NCI-H187 treated with DMSO at 0.1 percent for 48 hours (cell line): ENCODE measurements at places on chromosomes 7 and 10.

- DNase-seq: no peak
These were observed 156.4 kb downstream of the AOAH start for GRCh38 chr7:36567699-36568451.

DNA sequence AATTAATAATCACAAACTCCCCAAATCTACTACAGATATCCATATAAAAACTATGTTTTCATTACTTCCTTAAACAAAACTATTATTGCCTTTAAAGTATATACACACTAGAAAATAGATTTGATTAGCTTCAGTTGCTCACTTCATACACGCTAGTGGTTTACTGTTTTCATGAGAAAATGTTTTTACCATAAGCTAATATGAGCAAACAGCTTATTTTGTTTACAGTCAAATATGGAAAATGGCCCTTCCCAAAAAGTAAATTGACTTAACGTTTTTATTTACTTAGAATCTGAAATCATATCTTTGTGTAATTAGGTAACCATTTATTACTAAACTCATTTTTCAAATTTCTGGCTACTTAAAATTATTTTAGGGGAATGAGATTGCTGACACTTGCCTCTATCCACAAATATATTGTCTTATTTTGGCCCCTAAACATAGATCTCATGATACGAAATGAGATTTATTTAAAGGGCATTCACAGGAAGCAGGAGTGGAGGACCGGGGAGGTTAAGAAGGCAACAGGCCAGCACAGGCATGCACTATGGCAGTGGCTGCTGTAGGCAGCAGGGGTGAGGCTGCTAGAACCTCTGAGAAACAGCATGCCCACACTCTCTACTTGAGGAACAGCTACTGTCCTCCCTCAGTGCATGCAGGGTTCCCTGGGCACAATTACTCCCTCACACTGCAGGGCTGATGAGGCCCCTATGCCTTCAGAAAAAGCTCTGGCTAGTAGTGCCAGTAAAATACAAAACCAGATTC lies 29.6 kb upstream of the SOSTDC1 start:
- no peak for DNase-seq

DNA sequence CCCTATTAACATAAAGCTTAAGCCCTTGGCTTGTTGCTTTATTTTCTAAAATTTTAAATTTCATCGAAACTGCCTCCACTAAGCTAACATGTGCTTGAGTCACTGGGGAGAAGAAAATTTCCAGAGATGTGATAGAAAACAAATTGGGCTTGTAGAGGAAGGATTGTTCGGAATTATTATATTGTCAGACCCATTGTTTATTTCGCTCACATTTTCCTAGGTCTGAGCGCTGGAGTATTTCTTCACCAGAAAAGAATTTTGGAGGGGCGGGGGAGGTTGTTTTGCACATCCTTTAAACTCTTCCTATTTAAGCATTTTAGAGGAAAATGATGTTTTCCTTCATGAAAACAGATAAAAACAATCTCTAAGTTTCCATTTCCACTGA lies 29.1 kb downstream of the CELF2 start:
- no peak for DNase-seq

DNA sequence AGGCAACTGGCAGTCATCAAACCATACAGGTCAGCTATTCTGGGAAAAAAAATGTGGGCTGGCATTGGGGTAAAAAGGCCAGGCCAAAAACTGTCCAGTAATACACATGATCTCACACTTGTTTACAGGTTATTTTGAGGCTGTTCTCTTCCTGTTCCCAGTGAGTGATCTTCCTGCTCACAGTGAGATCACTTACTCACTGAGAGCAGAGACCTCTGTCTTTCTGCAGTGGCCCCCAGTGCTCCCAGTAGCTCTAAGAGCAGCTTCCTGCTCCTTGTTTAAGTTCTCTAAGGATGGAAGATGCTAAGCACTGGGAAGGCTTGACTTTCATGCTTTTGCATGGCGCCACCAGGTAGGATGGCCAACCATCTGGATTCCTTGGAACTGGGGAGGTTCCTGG lies 93.5 kb upstream of the KIAA1217 start:
- no peak for DNase-seq

- DNase-seq: no peak
These were observed 66.1 kb upstream of the AFAP1L2 start for GRCh38 chr10:114470361-114470760.

DNA sequence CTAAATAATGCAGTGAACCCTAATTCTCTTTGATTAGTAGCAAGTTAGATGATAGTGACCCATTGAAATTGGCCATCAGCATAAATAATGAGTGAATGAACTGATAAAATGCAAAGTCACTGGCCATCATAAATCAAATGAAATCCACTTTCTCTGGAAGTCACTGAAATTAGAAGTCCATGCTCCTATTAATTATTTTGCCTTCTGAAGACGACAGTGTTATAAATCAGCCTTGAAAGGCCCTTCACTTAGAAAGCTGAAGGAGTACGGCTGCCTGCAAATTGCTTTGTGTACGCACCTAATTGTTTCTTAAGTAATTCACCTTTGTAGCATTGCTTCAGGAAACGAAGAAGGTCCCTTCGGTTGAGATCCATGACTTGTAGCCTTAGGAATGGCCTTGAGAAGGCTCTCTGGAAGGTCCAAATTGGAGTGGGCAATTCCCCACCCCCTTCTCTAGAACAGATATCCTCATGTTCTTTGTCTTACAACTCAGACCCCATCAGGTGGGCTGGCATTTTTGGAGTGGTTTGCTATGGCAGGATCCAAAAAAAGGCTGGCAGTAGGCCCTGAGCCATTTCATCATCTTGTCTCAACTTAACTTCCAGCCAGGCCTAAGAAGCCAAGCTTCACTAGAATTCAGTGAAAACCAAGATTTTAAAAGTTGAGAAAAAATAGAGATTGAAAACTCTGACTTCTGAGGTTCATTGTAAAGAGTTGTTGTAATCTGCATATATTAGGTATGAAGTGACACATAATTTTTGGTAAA lies 420.3 kb downstream of the LRMDA start:
- no peak for DNase-seq

- DNase-seq: no peak
These were observed 77.0 kb downstream of the POU6F2 start for GRCh38 chr7:39054731-39055130.

DNA sequence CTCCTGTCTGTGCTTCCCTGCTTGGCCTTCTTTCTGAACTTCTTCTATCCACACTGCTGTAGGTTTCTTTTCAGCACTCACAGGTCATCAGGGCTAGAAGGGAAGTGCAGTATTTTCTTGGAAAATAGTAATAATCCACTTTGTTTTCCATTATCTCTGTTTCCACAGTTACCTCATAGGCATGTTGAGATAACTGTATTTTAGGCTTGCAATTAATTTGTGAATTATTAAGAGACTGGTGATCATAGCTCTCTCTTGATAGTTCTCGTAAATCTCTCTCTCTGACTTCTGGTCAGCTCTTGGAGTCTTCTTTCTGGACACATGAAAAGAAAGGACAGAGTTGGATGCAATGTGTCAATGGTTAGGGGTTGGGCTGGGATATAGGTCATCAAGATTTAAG lies 243.6 kb upstream of the IGFBP3 start:
- no peak for DNase-seq

- DNase-seq: no peak
These were observed 22.9 kb upstream of the TCF7L2 start for GRCh38 chr10:112926906-112927688.

GRCh38 chr7:120775755-120776154 lies 82.2 kb downstream of the TSPAN12 start:
- no peak for DNase-seq

GRCh38 chr7:14069961-14070360 lies 80.5 kb upstream of the ETV1 start:
- no peak for DNase-seq

- no peak for DNase-seq
These were observed 52.8 kb downstream of the EGFR start for GRCh38 chr7:55071411-55072175.

DNA sequence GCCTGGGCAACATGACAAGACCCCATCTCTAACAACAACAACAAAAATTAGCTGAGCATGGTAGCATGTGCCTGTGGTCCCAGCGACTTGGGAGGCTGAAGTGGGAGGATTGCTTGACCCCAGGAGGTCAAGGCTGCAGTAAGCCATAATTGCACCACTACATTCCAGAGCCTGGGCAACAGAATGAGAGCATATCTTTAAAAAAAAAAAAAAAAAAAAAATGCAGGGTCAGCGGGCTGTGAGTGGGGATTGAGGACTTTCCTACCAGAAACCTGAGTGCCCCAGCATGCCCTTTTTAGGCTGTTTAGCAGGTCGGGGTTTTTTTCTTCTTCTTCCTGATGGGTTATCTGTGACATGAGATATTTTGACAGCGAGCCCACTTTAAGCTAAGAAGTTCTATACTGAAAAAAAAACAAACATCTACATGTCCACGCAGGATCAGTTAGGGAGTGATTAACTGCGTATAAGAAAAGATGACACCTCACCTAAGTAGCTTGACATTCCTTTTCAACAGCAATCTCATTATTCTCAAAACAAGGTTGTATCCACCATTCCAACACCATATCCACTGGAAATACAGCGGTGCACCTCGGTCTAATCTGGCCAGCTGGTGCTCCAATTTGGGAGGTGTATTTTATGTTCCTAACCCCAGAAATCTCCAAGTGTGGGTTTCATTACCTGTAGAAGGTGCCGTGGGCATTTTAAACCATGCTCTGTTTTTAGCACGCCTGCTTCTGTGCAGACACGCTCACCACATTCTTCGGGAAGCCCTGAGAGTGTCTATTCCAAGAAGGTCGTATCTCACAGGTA lies 13.8 kb upstream of the RFC2 start:
- no peak for DNase-seq

GRCh38 chr7:12157517-12157916 lies 53.6 kb upstream of the TMEM106B start:
- no peak for DNase-seq

DNA sequence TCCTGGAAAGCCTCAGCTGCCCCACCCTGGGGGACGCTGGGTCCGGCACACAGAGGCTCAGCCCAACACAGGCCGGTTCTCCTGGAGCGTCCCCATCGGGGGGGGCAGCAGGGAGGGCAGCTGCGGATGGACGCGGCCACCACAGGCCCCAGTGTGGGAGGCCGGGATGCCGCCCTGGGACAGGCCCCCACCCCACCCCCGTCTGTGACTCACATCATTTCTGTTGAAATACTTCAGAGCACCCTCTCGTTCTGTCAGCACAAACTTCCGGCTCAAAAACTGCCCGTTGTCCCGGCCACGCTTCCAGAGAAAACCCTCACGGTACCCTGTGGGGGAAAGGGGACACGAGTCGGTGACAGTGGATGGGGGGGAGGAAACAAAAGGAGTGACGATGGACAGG lies 28.5 kb downstream of the GET4 start:
- no peak for DNase-seq

GRCh38 chr7:1717903-1718676 lies 48.0 kb downstream of the ELFN1 start:
- no peak for DNase-seq

GRCh38 chr10:49760789-49761188 lies 1.3 kb downstream of the OGDHL start:
- no peak for DNase-seq

GRCh38 chr10:6065835-6066234 lies 3.7 kb upstream of the IL2RA start:
- no peak for DNase-seq

GRCh38 chr7:104142147-104142546 lies 65.7 kb downstream of the ORC5 start:
- DNase-seq: no peak

- no peak for DNase-seq
These were observed 115.0 kb downstream of the TMEM26 start for GRCh38 chr10:61338146-61338545.

- DNase-seq: no peak
These were observed 27.1 kb downstream of the TNRC18 start for GRCh38 chr7:5396542-5396941.

- DNase-seq: no peak
These were observed 19.0 kb downstream of the GPER1 start for GRCh38 chr7:1106793-1107421.

- no peak for DNase-seq
These were observed 13.0 kb upstream of the PCBD1 start for GRCh38 chr10:70901276-70901878.

GRCh38 chr10:116873134-116873533 lies 23.8 kb downstream of the ENO4 start:
- DNase-seq: no peak

DNA sequence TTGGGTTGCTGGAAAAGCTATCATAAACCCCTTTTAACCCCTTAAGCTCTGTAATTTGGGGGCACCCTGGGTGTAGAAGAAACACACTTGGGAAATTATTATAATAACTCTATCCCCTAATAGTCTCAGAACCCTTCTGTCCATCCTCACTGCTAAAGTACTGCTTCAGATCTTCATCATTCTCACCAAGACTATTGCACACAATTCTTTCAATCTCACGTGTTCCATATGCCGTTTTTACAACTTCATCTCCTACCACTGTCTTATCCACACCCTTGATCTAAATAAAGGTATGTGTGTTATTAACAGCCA lies 15.8 kb downstream of the ANKRD22 start:
- DNase-seq: no peak

GRCh38 chr10:58535311-58535710 lies 22.6 kb downstream of the BICC1 start:
- DNase-seq: no peak

- DNase-seq: no peak
These were observed 139.7 kb downstream of the ATE1 start for GRCh38 chr10:121788115-121788514.

- DNase-seq: no peak
These were observed 44.6 kb upstream of the ANAPC16 start for GRCh38 chr10:72171175-72171630.

DNA sequence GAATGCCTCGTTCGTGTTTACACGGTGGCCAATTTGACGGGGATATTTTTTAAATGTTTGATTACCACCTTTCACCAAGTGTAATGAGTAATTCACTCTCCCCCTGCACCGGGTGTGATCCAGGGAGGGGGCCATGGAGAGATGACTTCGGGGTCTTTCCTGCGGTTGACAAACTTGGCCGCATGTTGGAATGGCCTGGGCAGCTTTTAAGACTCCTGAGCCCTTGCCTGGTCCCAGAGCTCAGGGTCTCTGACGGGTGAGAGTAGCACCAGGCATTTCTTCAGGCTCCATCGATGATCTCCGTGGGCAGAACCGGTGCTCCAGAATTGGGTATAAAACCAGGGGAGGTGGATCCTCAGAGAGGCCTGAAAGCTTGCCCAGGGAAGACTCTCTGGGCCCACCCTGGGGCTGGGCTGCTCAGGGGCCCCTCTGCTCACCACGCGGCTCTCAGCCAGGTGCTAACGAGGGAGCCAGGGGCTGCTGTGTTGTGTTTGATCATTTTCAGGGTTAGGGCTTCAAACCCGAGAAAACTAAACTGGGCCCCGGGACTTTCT lies 882 bp downstream of the ZNF282 start:
- DNase-seq: no peak

DNA sequence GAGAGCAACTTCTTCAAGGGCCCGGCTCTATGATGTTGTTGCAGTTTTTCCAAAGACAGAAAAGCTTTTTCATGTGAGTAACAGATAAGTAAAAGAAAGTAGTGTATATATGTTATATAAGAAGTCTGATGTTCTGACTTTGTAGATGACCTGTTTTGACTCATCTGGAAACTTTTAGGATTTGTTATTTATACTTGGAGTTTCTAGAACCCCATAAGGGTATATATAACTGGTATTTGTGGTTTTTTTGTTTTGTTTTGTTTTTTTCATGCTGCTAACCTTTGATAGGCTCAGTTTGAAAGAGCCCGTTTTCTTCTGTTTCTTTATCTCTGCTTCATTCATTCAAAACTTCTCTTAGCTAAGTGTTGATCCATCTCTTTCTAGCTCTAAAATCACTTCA lies 7.3 kb downstream of the RPP30 start:
- no peak for DNase-seq
